ENCODE measurements at places on chromosomes 13 and 19.
A peak's percentile ranks its signal among the peaks of the same experiment; 100 is the strongest.

GRCh38 chr13:20197361-20197834, 4.7 kb upstream of the GJB2 start:
- peak; percentile 87 for DNase-seq

DNA sequence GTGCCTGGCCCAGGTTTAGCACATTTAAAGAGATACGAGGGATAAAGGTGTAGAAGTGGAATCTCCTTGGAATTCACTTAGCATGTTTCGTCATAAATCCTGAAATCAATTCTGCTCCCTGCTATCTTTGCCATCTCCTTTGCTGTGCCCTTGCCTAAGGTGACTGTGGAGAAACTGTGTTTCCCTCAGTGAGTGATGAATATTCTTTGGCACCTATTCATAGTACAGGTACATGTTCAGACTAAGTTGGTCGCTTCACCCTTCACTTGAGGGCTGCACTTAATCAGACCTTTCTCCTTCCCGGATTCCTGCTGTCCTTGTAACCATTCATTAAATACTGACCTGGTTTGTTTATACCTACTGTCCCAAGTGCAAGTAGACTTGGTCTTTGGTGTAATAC, 17.8 kb downstream of the PCCA start:
- DNase-seq, result no peak

DNA sequence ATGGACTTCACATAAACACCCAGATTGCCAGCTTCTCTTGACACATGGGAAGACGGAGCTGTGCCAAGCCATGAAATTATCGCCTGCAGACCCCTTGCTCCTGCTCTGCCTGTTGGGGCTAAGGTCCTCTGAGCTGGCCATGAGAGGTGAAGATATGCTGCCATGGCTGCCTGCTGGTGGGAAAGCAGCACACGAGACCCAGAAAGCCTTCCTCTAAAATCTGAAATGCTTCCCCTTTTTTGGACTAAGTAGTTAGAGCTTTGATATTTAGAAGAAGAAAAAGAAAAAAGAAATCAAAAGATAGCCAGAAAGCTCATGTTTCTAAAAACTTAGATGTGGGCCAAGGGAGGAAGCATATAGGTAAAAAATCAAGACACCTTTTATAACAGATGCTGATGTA, 11.2 kb downstream of the WDFY2 start:
- peak; percentile 33 for DNase-seq

DNA sequence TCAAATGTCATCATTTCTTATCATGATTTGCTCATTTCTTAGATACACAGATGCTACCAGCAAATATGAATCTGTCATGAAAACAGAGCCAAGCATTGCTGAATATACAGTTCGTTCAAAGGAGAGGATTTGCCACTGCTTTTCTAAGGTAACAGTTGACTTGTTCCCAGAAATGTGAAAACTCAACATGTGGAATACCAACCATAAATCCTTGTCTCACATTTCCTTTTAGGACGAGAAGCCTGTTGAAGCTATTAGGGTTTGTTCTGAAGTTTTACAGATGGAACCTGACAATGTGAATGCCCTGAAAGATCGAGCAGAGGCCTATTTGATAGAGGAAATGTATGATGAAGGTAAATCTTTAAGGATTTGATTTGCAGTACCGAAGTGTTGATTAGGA, 86.7 kb downstream of the DNAJC3 start:
- no peak for DNase-seq

DNA sequence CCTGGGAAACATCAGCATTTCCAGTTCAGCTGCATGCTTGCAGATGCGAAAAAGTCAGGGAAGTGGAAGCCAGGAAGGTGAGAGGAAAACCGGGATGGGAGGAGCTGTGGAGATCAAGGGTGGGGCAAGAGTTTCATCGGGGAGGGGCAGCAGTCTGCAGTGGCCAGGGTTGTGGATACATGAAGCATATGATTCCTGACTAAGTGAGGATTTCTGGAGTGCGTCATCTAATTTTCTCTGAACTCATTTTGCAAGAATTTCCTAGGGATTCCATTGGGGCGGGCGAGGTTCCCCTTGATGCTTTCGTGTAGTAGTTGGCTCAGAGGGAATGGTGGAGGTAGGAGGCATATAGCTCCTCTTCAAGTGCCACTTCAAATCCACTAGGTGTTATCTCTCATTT, 344.1 kb upstream of the TMTC4 start:
- DNase-seq, result no peak

GRCh38 chr13:19592657-19593180, 31.4 kb upstream of the TPTE2 start:
- peak; percentile 66 for DNase-seq

DNA sequence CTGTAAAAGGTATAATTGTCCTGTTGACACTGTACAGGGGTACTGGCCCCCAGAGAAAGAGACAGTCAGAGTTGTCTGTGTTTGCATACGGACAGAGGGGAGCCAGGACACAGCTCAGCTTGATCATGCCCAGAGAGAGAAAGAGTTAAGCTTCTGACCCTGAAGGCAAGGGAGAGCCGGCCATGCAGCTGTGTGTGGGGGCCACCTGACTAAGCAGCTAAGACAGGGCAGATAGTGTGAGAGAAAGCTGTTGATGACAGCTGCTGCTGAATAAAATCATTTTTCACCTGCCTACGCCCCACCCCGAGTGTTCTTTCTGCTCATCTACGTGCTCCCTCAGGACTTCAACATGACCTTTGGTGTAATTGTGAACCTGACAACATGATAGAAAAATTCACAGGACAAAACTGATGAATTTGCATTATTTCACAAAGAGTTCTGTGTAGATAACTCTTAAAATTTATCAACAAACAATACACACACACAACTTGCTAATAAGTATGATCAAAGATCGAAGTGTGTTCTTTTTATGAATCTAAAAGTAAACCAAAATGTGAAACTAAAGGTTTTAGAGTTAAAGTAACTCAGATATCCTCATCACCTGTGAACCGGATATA, 1294.3 kb upstream of the ATXN8OS start:
- DNase-seq, result no peak

DNA sequence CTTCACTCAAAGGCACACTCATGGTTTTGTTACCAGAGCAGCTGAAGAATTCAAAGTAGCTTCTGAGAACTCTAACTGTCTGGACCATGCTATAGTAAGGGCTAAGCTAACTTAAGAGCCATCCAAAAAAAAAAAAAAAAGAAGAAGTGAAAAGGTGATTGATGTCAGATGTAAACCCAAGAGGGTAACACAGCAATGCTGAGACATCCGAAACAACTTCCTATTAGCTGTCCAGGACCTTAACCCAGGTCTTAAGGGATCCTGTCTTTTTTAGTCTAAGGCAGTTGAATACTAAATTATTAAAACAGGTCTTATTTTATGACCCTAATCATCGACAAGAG, 11.2 kb upstream of the RAB20 start:
- DNase-seq, result no peak

DNA sequence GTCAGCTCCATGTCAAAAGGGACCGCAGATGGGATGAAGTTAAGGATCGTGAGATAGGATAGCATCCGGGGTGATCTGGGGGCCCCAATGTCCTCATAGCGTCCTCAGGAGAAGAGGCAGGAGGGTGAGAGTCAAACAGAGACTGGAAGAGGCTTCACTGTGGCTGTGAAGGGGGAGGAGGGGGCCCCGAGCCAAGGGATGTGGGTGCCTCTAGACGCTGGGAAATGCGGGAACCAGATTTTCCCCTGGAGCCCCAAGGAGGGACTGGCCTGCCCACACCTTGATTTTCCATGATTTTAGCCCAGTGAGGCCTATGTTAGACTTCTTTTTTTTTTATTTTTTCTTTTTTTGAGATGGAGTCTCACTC, 61.2 kb downstream of the GNG7 start:
- DNase-seq, result no peak

- peak; percentile 2 for DNase-seq
These were observed 1141.0 kb upstream of the PRR20A start for GRCh38 chr13:55999709-56000108.

DNA sequence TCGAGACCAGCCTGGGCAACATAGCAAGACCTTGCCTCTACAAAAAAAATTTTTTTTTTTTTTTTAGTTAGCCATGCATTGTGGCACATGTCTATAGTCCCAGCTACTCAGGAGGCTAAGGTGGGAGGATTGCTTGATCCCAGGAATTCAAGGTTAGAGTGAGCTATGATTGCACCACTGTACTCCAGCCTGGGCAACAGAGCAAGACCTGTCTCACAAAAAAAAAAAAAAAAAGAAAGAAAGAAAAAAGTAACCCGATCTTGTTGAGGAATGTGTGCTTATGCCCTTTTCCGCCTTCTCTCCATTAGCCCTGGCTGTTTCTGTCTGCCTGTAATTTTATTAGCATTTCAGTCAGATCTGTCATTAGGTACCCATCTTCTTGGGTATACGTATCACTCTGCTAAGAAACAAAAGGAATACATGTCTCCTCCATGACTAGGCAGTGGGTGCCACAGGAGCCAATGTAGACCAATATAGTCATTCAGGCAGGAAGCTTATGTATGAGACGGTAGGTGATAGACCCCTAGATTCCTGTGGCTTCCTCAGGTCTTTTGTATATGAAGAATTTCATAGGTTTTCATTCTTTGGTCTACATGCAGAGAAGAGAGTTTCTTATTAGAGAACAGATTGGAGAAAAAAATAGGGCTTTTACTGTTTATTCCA, 59.6 kb upstream of the NPAS1 start:
- DNase-seq, result no peak

DNA sequence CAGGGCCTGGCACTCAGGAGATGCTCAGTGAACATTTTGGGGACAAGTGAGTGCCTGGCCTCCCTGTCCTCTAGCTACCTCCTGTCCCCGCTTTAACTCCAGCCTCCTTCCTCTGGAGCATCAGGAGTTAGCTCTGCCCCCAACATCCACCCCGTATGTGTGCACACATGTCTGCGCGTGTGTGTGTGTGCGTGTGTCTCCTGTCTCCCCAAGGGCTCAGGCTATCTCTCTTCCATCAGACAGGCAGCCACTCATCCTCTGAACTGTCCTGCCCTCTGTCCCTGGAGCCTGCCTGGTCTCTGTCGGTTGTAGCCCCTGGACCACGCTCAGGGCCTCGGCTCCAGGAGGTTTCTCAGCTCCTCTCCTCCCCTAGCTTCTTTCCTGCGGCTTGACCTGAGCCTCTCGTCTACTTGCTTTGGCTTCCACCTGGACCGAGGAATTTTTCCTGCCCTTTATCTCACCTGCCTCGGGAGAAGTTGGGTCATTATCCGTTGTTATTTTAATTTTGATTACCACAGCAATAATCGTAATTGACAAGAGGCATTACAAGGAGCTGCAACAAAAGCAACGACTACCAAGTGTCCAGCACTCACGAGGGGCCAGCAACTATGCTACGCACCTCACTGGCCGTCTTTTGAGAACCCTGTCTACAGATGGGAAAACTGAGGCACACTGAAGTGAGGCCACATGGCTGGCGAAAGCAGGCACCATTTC, 32.0 kb upstream of the ASF1B start:
- no peak for DNase-seq

- no peak for DNase-seq
These were observed 1.5 kb upstream of the CEBPA start for GRCh38 chr19:33303791-33304345.

GRCh38 chr19:15062036-15062435, 12.8 kb downstream of the CASP14 start:
- no peak for DNase-seq

- DNase-seq, result no peak
These were observed 95.0 kb downstream of the CDK8 start for GRCh38 chr13:26348966-26349365.

GRCh38 chr19:51317968-51318367, 6.5 kb downstream of the IGLON5 start:
- DNase-seq, result no peak

- no peak for DNase-seq
These were observed 383.4 kb downstream of the IRS2 start for GRCh38 chr13:109403012-109403421.

- DNase-seq, result no peak
These were observed 505.5 kb upstream of the PCDH9 start for GRCh38 chr13:67735651-67736050.

GRCh38 chr19:37218592-37218935, 550 bp downstream of the ZNF383 start:
- DNase-seq, result no peak

GRCh38 chr13:110421696-110422385, 114.8 kb downstream of the COL4A2 start:
- peak; percentile 90 for DNase-seq

DNA sequence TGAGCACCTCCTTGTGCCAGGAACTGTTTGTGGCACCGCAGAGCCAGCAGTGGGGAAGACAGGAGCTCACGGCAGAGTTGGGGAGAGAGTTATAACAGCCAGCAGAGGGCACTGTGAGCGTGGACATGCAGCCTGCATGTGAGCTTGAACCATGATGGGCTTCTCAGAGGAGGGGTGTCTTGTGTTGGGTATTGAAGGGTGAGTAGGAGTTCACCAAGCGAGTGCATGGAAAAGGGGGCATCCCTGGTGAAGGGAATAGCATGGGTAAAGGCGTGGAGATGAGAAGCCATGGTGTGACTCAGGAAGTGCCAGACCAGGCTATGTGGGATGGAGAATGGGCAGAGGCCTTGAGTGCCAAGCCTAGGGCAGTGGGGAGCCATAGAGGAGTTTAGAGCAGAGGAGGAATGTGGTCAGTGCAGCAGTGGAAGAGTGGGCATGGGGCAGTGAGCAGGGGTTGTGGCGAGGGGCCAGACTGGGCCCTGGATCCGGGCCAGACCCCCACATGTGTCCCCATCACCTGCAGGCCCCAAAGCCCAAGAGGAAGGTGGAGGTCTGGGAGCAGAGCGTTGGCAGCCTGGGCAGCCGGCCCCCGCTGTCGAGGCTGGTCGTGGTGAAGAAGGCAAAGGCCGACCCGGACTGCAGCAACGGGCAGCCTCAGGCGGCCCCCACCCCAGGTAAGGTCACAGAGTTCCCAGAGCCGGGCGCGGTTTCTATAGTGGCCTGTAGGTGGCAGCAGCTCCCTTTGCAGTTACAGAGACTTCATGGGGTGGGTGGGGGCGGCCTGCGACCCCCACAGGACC, 11.8 kb upstream of the SHD start:
- peak; percentile 84 for DNase-seq

GRCh38 chr13:49669735-49670309, 21.5 kb downstream of the EBPL start:
- peak; percentile 70 for DNase-seq

DNA sequence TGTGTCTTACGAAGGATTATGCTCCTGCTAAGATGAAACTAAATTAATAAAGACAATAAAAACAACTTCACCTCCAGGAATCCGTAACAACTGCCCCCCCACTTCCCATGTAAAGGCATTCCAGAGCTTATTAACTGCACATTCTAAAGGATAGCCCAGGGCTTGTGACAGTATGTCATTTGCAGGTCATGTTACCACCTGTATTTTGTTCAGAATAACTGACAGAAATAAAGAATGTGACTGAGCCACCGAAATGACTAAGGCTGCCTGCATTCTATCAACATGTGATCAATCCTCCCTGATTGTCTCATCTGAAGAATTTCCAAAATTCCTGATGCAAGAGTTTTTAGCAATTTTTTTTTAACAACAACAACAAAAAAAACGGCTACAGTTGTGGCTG, 117.2 kb downstream of the MIPEP start:
- DNase-seq, result no peak

DNA sequence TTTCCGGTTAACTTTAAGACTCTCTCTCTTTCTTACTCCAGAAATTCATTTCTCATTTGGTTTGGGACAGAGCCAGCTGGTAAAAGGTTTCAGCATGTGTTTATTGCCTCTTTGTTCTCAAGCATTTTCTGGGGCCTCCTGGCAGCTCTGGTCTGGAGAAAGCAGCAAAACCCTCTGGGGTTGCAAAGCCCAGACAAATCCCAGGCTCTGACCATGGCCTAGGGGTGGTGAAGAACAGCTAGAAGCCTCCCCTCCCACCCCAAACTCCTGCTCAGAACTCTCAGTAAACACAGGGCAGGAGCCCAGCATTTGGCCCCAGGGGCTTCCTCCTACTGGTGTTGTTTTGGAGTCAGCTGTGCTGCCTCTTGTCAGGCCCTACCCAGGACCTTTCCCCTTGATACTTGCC, 124.2 kb upstream of the SERP2 start:
- no peak for DNase-seq

GRCh38 chr13:19888799-19889198, 25.4 kb upstream of the ZMYM5 start:
- DNase-seq, result peak; percentile 24

Data from KBM-7 (cell line).